ENCODE measurements at places on chromosomes 3 and 15. TPM values are rescaled to one million over a fixed set of nuclear protein-coding genes. Genes with fewer than 3 reads are reported as not detected.

The SLC12A1 gene
- not detected for total RNA-seq

The LRRC31 gene
- not detected for total RNA-seq

The NAA80 gene
- total RNA-seq = 3.6 TPM

The ATP8B4 gene
- not detected for total RNA-seq

The ASB14 gene
- not detected for total RNA-seq

The SERPINI2 gene
- total RNA-seq = not detected

The EXD1 gene
- total RNA-seq = not detected

Measured in pulmonary artery endothelial cell (primary cell).